ENCODE measurements at places on chromosomes 4 and X. TPM values are rescaled to one million over a fixed set of nuclear protein-coding genes. Genes with fewer than 3 reads are reported as not detected.

DNA sequence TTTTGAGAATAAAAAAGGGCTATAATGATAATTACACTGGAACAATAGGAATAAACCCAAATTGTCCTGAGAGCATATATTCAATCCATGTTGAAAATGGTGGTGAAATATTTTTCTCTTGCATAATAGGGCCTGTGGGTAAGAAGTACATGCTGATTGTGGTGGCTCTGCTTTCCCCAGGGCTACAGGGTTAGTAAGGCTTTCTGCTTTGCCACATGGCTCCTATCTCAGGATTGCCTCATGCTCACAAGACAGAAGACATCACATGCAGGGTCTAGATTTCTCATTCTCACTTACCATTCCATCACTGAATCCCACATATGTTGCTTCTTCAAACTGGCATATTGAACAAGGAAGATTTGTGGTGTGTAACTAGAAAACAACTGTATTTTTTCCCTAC, 12.4 kb upstream of the VEGFC start:
- DNase-seq = no peak

DNA sequence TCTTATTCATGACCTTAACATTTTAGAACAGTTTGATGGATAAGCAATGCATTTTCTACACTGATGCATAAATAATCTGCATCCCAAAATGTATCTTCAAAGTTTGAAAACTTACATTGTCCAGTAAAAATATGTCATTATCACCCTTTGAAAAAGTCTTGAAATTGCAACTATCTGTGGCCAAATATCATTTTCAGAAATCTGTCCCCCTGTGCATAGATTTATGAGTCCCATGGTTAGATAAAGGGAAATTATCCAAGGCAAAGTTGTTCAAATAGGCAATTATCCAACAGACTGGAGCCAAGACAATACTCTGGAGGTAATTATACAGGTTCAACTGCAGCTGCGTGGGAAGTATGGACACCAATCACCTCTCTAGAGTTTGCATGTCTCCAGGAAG, 182.5 kb upstream of the INTU start:
- no peak for DNase-seq

SPIN2B gene
- total RNA-seq = 9.2 TPM

DNA sequence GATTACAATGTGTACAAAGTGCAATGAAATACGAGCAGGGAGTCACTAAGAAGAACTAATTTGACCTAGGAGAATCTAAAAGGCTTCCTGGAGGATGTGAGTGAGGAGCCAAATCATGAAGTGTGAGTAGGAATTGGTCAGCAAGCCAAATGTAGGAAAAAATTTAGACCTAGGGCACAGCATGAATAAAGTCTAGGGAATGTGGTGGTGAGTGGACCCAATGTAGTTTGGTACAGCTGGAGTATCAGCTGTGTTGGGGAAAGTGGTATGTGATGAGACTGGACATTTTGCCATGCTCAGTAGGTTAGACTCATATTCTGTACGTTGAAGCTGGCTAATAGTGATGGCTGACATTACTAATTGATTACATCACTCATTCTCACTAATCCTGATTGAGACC, 191.0 kb downstream of the AFF2 start:
- peak; percentile 68 for DNase-seq

DNA sequence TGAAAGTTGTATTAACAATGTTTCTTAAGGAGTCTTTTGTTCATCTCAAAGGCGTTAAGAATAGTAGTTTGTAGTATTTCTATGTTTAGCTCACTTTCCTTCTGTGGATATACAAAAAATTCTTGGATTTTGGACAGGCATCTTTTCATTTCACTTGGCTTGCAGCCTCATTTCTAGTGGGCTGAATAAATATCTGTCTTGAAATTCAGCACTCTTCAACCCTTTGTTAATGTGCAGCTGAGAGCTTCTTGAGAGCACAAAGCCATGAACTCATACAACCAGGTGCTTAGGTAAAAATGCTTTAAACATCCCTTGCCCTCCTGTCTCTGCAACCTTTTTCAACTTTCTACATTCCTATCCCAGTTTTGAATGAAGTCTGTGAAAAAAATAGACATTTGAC, 1003.2 kb downstream of the C4orf33 start:
- no peak for DNase-seq

- peak; percentile 83 for DNase-seq
Observed at GRCh38 chrX:46327566-46328115, 217.6 kb downstream of the ZNF674 start.

DNA sequence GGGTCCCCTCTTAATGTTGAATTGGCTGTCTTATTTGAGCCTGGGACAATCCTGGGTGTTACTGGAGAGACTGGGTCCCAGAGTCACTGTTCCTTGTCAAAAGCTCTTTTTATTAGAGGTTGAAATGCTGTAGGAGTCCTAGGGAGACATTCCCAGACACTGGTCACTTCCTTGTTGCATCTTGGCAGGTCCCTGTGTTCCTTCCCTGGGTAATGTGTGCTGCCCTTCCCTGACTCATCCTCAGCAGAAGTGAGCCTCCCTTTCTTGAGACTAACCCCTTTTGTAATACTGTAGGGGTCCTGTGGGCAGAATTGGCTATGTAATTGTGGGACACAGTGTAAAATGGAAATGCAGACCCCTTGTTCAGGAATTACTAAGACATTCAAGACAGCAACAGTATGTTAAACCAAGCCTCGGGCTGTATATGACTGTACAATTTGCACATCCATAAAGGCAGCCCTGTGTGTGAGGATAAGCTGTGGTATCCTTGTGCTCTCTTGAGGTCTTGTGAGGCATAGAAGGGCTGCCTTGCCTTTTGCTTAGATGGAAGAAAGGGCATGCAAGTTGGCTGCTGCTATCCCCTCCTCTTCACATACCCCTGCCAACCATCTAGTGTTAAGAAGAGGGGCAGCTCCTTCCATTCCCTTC, 53.5 kb downstream of the DCLK2 start:
- peak; percentile 45 for DNase-seq

DNA sequence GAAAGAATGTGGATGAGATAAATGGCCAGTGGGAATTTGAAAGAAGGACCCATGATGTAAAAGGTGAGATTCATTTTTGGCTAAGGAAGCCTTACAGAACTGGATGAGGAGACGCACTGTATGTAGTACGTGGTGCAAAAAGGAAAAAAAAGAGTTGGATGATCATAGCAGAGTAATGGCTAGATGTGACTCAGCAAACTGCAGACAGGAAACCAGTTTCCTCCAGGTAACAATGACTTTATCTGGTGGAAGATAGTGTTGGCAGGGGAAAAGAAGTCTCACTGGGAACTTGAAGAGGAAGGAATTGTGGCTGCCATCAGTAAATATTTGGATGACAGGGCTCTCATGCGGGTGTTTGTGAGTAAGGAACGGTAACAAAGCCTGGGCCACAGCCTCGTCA, 243.2 kb downstream of the CPE start:
- DNase-seq = peak; percentile 43

TRPC3 gene
- total RNA-seq = 1.5 TPM

C4orf36 gene
- 2.6 TPM for total RNA-seq

PRDX4 gene
- 113 TPM for total RNA-seq

DNA sequence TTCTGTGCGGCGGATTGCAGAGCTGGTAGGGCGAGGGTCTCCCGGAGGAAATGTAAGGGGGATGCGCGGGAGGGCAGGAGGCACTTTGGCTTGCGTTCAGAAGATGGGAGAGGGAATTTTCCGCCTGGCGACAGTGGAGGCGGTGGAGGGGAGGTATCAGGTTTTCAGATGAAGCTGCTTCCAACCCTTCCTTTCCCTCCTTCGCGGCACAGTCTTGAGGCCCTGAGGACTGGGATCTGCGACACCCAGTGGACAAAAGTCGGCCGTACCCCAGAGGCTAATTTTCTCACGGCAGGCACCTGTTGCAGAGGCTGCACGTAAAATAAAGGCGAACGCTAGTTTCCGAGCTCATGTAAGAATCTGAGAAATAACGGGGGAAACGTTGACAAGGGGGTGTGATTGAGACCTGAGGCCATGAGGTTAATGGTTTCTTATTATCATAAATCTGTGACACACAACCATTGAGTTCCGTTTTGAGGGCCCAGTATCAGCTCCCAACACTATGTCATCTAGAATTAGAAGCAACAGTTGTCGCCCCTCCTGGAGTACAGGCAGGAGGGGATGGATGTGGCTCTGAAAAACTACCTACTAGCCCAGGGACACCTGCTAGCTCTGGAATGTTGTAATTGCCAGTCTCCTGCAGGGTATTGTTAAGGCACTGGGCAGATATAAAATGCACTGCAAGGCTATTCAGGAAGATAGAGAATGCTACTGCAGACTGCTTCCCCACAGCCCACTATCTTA, 1.1 kb downstream of the ZCCHC18 start:
- DNase-seq = peak; percentile 61

DNA sequence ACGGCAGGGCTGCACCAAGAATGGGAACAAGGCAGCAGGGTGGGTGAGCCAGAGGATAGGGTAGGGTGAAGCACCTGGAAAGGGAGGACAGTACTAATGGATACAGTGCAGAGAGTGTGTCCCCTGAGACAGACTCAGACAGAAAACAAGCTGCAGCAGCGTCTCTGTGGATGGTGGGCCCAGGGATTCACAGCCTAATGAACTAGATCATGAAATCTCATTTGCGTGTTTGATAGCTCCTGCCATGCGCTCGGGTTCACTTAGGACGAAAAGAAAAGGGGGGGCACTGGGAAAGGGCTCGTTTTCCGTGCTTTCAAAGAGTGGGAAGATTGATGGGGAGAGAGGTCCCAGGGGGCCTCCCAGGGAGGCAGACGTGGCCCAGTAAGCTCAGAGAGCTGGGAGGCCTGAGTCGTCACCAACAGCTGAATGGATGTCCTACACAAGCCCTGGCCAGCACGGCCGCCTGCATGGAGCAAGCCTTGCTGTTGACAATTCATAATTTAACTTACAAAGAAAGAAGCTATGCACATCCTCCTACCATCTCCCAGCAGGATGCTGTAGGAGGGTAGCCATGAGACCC, 446.9 kb downstream of the BCOR start:
- DNase-seq = no peak

GRCh38 chrX:45515262-45516215, 314.9 kb upstream of the DIPK2B start:
- peak; percentile 92 for DNase-seq

KLF3 gene
- 6.3 TPM for total RNA-seq

PTTG2 gene
- total RNA-seq = not detected

DNA sequence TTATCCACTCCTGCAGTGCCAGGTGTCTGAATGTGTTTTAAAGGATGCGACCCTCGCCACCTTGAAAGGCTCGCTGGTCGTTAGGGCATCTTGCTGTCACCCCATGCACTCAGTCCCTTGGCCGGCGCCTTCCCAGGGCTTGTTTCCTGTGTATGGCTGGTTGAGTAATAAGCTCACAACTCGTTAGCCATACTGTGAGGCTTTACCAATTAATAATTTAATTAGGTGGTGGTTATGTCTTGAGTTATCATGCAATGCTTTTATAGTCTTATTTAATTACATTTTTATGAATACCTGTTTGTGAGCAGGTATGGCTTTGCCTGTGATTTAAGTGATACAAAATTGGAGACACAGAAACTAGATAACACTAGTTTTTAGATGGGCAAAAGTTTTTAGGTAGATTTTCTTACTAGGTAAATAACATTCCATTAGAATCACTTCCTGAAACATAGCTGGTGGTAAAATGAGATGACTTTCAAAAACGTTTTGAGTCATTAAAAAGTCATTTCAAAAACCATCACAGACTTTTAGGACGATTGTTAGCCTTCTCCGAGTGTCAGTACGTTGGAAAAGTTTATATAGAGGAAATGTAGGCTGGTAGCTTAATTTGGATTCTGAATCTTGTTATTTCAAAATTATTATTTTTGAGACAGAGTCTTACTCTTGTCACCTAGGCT, 18.2 kb downstream of the PTTG2 start:
- peak; percentile 41 for DNase-seq

SERTM2 gene
- 0.20 TPM for total RNA-seq
